ENCODE measurements at places on chromosomes 5 and 9.

- DNase-seq = no peak
These were observed 8.8 kb downstream of the BARX1 start for GRCh38 chr9:93946338-93946712.

DNA sequence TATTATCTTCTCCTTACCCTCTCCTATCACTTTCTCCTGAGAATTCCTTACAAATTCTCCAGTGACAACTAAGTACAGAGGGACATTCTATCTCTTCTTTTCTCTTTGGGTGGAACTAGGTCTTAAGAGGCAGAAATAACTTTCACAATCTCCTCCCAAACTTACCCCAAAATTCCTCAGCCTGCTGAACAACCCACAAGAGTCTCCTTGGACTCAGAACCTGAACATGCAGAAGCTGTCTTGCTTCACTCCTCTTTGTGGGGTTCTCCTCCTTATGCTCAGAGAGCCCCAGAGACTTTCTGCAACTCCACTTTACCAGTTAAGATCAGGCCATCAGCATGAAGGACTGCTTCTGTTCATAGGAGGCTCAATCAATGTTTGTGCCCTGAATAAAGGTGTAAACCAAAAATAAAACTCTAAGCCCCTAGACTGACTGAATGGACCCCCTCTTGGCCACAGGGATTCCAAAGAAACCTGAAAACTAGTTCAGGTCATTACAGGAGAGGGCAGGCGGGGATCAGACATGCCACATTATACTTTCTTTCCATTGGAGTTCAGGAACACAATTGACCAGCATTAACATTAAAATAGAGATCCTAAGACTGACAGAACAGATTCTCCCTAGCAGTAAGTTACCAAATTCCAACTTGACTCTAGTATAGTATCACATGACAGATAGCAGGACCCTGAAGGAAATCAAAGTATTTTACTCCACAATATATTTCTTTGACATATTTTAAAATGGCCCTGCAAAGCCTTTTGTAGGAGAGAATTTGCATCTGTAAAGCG is 179.7 kb upstream of the FBXL17 start:
- no peak for DNase-seq

GRCh38 chr5:35131723-35132122 is 84.0 kb upstream of the AGXT2 start:
- no peak for DNase-seq

- DNase-seq = no peak
These were observed 111.8 kb downstream of the CARTPT start for GRCh38 chr5:71830681-71831539.

DNA sequence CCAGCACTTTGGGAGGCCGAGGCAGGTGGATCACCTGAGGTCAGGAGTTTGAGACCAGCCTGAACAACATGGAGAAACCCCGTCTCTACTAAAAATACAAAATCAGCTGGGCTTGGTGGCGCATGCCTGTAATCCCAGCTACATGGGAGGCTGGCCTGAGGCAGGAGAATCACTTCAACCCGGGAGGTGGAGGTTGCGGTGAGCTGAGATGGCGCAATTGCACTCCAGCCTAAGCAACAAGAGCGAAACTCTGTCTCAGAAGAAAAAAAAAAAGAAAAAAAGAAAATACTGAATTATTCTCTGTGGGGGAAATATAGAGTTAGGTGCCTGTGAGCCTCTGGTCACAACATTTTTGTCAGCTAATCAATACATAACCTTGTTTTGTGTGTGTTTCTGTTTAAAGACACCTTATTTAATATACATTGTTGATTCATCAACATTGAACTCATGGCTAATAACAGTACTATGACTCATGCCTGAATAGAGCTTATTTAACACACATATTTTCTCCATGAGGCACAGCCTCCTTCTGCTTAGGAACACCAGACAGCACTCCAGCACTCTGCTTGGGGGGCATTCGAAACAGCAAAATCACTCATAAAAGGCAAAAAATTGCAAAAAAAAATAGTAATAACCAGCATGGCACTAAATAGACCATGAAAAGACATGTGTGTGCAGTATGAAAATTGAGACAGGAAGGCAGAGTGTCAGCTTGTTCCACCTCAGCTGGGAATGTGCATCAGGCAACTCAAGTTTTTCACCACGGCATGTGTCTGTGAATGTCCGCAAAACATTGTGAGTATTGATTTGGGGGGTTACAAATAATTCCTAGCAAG is at the start of gene IL31RA:
TSS of gene IL31RA (plus strand) at position 519 of the 836 bp plus-strand sequence. CDS start at position 733, 214 bp downstream.
- no peak for DNase-seq

DNA sequence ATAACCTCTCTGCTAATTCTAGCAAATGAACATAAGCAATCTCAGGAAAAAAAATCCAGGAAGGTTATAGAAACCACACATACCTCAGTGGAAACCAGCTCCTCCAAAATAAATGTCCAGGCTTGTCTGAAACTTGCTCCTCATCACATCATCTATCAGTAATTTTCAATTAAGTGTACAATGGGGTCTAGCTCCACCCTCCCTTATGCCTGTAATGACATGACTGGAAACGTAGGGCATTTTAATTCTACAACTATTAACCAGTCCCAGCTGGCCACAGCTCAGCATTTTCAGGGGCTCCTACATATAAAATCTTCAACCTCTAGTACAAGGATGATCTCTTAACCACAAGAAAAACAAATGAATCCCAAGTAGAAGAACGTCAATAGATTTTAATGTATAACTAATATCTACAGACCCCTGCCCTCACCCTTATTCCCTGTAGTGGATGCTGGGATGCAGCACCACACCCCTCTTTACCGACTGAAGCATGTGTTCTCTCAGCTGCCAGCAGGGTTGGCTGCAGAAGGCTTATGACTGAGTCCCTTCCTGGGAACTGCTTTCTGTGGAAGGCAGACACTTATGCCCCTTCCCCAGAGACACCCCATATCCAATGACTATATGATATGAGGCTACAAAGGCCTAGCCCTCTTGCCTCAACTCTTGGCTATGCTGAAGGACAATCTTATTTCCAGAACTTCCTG is 6.8 kb downstream of the TSSK1B start:
- no peak for DNase-seq

GRCh38 chr9:35966433-35966832 is 8.5 kb upstream of the OR2S2 start:
- no peak for DNase-seq

GRCh38 chr5:68303038-68303738 is 87.6 kb downstream of the PIK3R1 start:
- DNase-seq = no peak

- DNase-seq = no peak
These were observed 76.2 kb downstream of the ARHGAP26 start for GRCh38 chr5:142846406-142846805.

- no peak for DNase-seq
These were observed 11.1 kb upstream of the GLE1 start for GRCh38 chr9:128493424-128493823.

GRCh38 chr9:133126697-133127339 is 5.8 kb upstream of the RALGDS start:
- DNase-seq = no peak

GRCh38 chr5:170112876-170113521 is 7.3 kb downstream of the FOXI1 start:
- no peak for DNase-seq

GRCh38 chr5:138067945-138068344 is 15.9 kb upstream of the WNT8A start:
- no peak for DNase-seq

GRCh38 chr9:89574309-89574708 is 30.5 kb upstream of the GADD45G start:
- DNase-seq = no peak

GRCh38 chr9:6894135-6894534 is 136.4 kb downstream of the KDM4C start:
- no peak for DNase-seq

DNA sequence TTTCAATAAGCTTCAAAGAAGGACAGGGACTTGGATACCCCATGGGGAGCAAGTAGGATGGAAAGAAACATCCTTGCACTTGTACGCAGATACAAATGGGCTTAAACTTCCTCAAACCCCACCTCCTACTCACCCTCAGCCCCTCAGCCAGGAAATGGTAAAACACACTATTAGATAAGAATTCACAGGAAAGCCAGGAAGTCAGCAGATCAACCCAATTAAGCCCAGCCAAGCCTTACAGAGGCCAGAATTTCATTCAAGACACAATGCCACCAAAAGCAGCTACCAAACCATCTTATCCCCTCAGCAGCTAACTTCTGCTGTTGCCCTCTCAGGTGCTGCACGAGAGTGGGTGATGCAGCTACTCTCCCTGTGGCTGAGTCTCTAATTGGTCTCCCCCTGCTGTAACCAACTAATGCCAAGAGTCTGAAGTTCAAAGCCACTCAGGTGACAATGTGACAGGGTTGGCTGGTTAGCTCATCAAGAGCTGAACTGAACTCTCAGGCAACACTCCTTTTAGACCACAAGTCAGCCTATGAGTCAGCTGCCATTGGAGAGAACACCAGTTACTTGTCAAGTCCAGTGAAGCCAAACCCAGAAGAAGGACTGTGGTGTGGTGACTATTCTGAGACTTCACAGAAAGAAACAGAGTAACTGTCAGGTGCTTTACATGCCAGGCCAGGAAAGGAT is 201.9 kb downstream of the ZNF608 start:
- no peak for DNase-seq

- DNase-seq = no peak
These were observed 764 bp upstream of the VDAC1 start for GRCh38 chr5:134005417-134006061.

DNA sequence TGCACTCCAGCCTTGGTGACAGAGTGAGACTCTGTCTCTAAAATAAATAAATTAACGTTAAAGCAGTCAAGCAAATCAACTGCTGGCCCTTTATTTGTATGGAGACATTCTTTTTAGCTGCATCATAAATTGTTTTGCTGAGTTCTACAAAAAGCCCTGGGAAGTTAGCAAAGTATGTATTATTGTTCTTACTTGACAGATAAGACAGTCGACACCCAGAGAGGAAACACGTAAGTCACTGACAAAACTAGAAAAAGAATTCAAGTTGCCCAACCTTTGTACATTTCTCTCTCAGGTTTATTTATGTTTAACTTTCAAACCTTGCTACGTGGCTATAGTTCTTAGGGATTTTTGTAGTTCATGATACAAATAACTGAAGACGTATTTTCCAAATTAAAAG is 40.4 kb upstream of the MACIR start:
- DNase-seq = no peak

DNA sequence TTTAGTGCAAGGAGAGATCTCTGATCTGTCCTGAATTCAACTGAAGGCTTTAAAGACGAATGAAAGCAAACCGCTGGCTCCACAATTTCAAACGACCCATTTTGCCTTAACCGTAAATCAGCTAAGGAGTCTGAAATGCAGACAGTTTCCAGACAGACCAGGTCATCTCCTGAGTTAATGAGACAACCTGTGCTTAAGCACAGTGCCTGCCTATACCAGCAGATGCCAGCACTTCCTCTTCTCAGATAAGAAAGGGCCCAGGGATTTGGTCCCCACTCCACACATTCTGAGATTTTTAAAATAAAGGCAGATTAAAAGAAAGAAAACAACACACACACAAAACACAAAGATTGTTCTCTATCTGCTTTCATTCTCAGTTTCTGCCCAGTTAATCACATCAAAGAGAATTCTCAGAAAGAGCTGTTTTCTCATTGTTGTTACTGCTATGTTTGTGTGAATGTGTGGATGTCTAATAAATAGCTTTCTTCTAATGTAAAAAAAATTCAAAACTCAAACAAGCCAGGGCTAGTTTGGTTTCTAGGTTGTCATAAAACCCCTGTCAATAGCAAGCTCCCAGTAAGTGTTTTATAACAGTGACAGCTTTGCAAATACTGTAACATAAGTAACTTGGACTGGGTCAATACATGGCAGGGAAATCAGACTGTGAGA is 157.7 kb upstream of the SLC24A2 start:
- DNase-seq = no peak

GRCh38 chr5:178284093-178284675 is 51.6 kb upstream of the PHYKPL start:
- DNase-seq = no peak

- no peak for DNase-seq
These were observed 84.4 kb downstream of the KIF4B start for GRCh38 chr5:155097995-155098394.

DNA sequence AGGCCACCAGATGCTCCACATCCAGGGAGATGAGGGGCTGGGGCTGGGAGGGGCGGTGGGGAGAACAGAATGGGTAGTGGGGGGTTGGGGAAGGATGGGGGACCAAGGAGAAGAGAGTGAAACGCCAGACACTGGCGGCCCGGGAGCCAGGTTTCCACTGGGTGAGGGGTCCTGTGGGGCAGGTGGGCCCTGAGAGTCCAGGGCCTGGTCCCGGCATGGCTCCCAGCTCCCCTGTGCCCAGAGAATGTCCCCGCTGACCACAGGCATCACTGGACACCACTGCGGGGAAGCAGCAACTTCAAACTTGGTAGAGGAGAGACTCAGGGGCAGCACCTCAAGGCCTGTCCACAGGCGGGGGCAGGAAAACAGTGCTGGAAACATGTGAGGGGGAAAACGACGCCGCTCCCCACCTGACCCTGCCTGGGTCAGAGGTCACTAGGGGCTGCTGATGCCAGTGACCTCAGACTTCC is 13.2 kb downstream of the NINJ1 start:
- DNase-seq = no peak

DNA sequence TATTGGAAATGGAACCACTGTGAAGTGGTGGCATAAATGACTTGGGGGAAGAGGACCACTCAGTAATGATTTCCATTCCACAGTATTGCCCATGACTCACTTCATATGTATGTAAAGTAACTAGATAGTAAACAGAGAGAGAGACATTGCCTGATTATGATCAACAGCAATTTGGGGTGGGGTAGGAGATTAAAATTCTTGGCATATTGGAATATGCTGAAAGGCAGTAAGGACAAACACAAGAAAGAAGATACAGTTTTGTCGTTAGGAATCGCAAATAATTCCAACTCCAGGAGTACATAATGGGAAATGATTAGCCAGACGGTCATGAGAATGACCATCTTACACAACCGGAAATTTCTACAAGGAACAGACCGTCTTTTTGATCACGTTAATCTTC is 1.5 kb upstream of the HMGCS1 start:
- no peak for DNase-seq

GRCh38 chr9:74861071-74861470 is 26.6 kb downstream of the TRPM6 start:
- no peak for DNase-seq

- DNase-seq = no peak
These were observed 268.5 kb upstream of the NMUR2 start for GRCh38 chr5:152673601-152674000.

- no peak for DNase-seq
These were observed 93.1 kb upstream of the TLE1 start for GRCh38 chr9:81782313-81782995.

DNA sequence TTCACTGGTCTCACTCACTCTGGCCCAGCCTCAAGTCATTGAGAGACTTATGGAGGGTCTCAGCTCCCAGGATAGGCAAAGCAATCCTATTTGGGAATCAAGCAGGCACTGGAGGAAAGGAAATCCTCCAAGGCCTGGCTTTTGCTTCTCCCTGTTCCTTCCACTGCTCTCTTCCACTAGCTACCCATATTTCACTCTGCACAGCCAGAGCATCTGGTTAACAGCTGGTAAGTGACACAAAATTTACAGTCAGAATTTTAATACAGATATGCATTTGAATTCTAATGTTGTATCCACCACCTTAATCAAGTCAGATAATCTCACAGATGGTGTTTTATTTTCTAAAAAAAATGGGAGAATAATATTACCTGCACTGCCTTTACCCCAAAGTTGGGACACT is 868 bp upstream of the C1QTNF2 start:
- DNase-seq = no peak

GRCh38 chr5:109225716-109226625 is 183.8 kb downstream of the PJA2 start:
- DNase-seq = no peak

GRCh38 chr5:42749020-42749419 is 7.6 kb upstream of the CCDC152 start:
- no peak for DNase-seq

Measured in T-helper 1 cell (primary cell).